ENCODE measurements at places on chromosomes 5 and 9.

GRCh38 chr9:4243113-4243512 lies 56.8 kb downstream of the GLIS3 start:
- H3K36me3 ChIP-seq = no peaks in the 10 kb centered on the region
- DNase-seq = no peak
- H3K27ac ChIP-seq = no peak overlapping the region
- H3K4me3 ChIP-seq = no peak overlapping the region
- H3K4me1 ChIP-seq = no peaks in the 10 kb centered on the region

GRCh38 chr9:22142671-22143070 lies 133.6 kb upstream of the CDKN2B start:
- no peak overlapping the region for H3K27ac ChIP-seq
- no peak overlapping the region for H3K4me3 ChIP-seq
- no peaks in the 10 kb centered on the region for H3K4me1 ChIP-seq
- H3K27me3 ChIP-seq = no peaks in the 10 kb centered on the region
- no peaks in the 10 kb centered on the region for H3K36me3 ChIP-seq
- DNase-seq = no peak

DNA sequence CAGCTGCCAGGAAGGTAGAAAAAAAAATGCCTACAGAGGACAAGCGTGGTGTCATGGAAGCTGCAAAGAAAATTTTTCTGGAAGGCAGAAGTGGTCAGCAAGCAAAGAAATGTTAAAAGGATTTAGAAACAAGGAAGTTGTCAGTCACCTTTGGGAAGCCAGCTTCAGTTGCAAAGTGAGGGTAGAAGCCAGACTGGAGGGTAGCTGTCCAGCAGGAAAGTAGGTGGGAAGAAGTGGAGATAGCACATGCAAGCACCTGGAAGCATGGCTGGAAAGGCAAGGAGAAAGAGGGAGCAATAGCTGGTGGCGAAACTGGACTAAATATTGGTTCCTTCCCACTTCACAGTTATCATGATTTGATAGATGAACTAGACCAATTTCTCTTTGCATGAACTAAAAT lies 54.3 kb downstream of the ADRB2 start:
- no peak overlapping the region for H3K4me3 ChIP-seq
- DNase-seq = no peak
- H3K4me1 ChIP-seq = no peaks in the 10 kb centered on the region
- no peak overlapping the region for H3K27ac ChIP-seq
- no peaks in the 10 kb centered on the region for H3K27me3 ChIP-seq
- H3K36me3 ChIP-seq = no peaks in the 10 kb centered on the region

GRCh38 chr5:20610681-20611080 lies 622.7 kb upstream of the CDH18 start:
- H3K27me3 ChIP-seq = no peaks in the 10 kb centered on the region
- H3K27ac ChIP-seq = no peak overlapping the region
- no peak for DNase-seq
- H3K36me3 ChIP-seq = no peaks in the 10 kb centered on the region
- H3K4me3 ChIP-seq = no peak overlapping the region
- H3K4me1 ChIP-seq = peaks cover 9% of the 10 kb centered on the region

DNA sequence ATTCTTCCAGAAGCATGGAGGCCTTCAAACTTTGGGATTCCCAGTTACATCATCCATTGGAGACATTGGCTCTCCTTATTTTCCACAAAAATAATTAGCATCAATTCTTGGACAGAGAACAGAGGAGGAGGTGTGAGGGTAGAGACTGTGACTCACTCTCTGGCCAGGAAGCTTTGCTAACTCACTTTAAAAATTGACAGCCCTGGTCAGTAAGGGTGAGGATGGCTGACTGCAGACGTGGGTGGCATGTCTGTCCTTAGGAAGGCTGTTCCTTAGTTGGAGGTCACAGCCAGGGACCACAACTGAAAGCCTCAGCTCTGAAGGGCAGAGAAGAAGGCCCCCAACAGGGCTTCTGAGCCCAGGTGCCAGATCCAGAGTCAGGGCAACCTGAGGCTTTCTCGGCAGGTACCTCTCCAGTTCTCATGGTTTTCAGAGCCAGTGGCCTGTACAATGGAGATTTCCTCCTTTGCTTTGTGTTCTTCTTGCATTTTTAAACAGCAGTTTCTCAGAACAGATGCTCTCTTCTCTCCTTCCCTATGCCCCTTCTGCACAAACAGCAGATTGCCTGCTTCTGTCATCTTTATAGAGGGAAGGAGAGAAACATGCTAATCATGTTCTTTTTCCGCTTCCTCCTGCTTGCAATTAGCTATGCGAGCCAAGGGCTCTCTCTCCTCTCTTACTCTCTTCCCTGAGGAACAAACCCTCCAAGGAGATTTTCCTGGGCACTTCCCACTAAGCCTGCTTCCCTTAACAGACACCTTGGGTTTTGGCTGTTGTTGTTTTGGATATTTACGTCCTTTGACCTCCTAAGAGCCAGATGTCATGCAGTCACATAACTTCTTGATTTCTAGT lies 92.5 kb upstream of the ZNF366 start:
- H3K36me3 ChIP-seq = no peaks in the 10 kb centered on the region
- H3K27me3 ChIP-seq = no peaks in the 10 kb centered on the region

- no peak overlapping the region for H3K27ac ChIP-seq
- H3K4me3 ChIP-seq = no peak overlapping the region
- no peak for DNase-seq
- no peaks in the 10 kb centered on the region for H3K36me3 ChIP-seq
Observed at GRCh38 chr5:143499480-143500114, 96.1 kb upstream of the NR3C1 start.

DNA sequence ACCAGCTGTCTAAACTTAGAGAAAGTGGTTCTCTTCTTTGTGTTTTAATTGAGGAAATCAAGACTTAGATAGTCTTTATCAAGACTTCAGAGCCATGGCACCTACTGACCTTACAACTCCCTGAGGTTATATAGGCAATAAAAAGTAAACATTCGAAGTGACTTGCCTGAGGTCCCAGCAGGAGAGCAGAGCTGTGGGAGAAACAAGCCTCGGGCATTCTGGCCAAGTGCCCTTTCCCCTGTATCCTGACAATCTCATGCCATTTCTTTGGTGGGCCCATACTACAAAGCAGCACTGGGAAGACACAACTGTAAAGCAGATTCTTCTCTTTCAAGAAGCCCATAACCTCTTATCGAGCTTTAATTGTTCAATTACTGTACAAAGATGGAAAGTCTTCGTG lies 23.1 kb downstream of the FREM1 start:
- H3K36me3 ChIP-seq = no peaks in the 10 kb centered on the region
- peaks cover 13% of the 10 kb centered on the region for H3K4me1 ChIP-seq
- no peak overlapping the region for H3K4me3 ChIP-seq
- no peak overlapping the region for H3K27ac ChIP-seq

DNA sequence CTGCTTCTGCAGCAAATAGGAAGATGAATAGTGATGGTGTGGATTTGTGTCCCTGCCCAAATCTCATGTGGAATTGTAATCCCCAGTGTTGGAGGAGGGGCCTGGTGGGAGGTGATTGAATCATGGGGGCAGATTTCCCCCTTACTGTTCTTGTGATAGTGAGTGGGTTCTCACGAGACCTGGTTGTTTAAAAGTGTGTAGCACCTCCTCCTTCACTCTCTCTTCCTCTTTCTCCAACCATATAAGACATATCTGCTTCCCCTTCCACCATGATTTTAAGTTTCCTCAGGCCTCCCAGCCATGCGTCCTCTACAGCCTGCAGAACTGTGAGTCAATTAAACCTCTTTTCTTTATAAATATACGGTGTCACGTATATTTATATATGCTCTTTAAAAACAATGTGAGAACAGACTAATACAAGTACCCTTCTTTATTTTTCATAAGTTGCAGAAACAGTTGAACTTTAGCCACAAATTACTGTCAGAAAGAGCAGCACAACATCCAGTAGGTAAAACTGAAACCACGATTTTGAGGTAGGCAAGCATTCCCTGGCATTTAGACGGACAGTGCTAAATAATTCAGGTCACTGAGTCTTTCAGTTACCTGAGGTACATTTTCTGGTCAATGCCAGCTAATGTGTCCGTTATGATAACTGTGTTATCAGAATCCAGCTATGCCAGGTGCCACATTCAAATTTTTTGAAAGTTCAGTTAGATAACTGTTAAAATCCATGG lies 79.3 kb upstream of the SPEF2 start:
- peaks cover 11% of the 10 kb centered on the region for H3K4me1 ChIP-seq
- DNase-seq = no peak
- no peak overlapping the region for H3K4me3 ChIP-seq
- H3K27ac ChIP-seq = no peak overlapping the region
- H3K36me3 ChIP-seq = no peaks in the 10 kb centered on the region

GRCh38 chr9:27847818-27848217 lies 274.5 kb upstream of the C9orf72 start:
- H3K4me3 ChIP-seq = no peak overlapping the region
- no peaks in the 10 kb centered on the region for H3K36me3 ChIP-seq
- no peak for DNase-seq
- peaks cover 11% of the 10 kb centered on the region for H3K27me3 ChIP-seq
- no peaks in the 10 kb centered on the region for H3K4me1 ChIP-seq

- H3K27ac ChIP-seq = no peak overlapping the region
- no peak overlapping the region for H3K4me3 ChIP-seq
- no peaks in the 10 kb centered on the region for H3K4me1 ChIP-seq
- no peaks in the 10 kb centered on the region for H3K36me3 ChIP-seq
Observed at GRCh38 chr5:64050296-64050695, 88.1 kb upstream of the HTR1A start.

DNA sequence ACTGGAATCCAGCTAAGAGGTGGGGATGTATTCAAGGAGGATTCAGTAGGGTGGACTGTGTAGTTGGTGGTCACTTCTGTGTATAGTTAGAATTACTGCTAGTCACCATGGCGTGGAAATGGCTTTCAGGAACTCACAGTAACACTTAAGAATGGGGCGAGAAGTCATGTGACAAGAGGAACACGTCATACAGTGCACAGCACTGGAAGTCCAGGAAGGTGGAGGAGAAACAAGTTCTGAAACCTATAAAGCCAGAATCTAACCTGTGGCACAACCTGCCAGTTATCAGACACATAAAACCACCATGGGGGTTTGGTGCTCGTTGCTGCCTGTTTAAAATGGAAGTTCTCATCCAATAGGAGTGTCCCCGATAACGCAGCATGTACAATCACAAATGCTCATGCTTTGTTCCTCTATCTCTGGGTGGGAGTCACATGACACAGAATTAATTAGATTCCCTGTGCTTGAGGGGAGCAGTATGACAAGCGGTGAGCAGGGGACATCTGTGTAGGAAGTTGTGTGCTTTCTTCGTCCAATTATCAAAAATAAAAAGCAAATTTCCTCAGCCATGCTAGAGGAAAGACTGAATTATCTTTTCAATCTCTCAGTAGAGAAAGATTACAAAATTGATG lies 193.0 kb downstream of the SPOCK1 start:
- H3K4me1 ChIP-seq = peaks cover 2% of the 10 kb centered on the region
- no peak for DNase-seq
- H3K4me3 ChIP-seq = no peak overlapping the region
- H3K36me3 ChIP-seq = no peaks in the 10 kb centered on the region
- no peaks in the 10 kb centered on the region for H3K27me3 ChIP-seq

- no peak overlapping the region for H3K4me3 ChIP-seq
- H3K27ac ChIP-seq = no peak overlapping the region
- H3K4me1 ChIP-seq = no peaks in the 10 kb centered on the region
- H3K27me3 ChIP-seq = no peaks in the 10 kb centered on the region
- H3K36me3 ChIP-seq = peaks cover 24% of the 10 kb centered on the region
Observed at GRCh38 chr9:122302237-122303093, 37.8 kb downstream of the MRRF start.

- H3K36me3 ChIP-seq = no peaks in the 10 kb centered on the region
- peak; percentile 20 for DNase-seq
- no peak overlapping the region for H3K4me3 ChIP-seq
Observed at GRCh38 chr5:108919591-108920326, 172.1 kb downstream of the FER start.

DNA sequence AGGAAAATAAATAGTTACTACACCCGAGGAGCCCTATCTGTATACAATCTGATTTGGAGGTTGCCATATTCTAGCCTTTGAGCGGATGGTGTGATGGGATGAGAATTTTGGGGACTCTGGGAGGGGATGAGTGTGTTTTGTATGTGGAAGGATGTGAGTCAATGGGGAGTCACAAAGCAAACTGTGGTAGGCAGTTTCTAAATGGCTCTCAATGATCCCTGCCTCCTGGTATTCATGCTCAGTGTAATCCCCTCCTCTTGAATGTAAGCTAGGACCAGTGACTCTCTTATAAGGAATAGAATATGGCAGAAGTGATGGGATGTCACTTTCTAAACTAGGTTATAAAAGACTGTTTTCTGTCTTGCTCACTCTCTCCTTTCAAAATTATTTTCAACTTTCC lies 205.7 kb upstream of the RIOK2 start:
- no peaks in the 10 kb centered on the region for H3K27me3 ChIP-seq
- H3K4me3 ChIP-seq = no peak overlapping the region
- DNase-seq = no peak
- no peaks in the 10 kb centered on the region for H3K4me1 ChIP-seq
- H3K36me3 ChIP-seq = no peaks in the 10 kb centered on the region
- no peak overlapping the region for H3K27ac ChIP-seq

DNA sequence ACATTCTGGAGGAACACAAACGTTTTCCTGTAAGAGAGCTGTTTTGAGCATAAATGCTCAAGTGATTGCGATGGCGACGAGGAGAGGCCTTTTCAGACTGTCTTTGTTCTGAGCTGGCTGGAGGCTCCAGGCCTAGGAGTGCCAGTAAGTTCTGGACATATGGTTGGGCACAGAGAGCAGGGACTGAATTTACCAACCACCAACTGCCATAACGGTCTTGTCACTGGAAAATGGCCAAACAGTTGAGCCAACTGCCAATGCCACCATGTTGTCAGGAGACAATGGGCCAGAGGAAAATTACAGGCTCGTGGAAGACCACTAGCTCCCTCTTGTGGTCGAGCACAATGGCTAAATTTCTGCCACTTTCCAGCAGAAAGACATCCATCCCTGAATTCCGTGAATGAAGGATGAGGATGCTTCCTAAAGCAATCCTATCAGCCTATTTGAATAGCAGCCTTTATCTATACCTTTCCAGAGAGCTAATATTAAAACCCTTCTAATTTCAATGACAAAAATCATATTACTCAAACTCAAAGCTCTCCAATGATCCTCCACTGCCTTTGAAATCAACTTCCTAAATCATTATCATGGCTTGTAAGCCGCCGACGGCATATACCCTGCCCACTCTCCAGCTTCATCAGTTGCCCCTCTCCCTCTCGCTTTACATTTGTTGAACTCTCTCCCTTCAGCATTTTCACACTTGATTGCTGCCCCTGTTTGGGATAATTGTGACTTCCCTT lies 66.9 kb upstream of the GLIS3 start:
- no peaks in the 10 kb centered on the region for H3K36me3 ChIP-seq
- H3K27me3 ChIP-seq = no peaks in the 10 kb centered on the region
- H3K4me3 ChIP-seq = no peak overlapping the region
- DNase-seq = peak; percentile 65

- no peaks in the 10 kb centered on the region for H3K27me3 ChIP-seq
- H3K4me3 ChIP-seq = no peak overlapping the region
- peaks cover 53% of the 10 kb centered on the region for H3K4me1 ChIP-seq
- H3K27ac ChIP-seq = peak overlapping the region; percentile 86
Observed at GRCh38 chr9:77753180-77753579, 105.1 kb upstream of the GNA14 start.

GRCh38 chr5:65837139-65837538 lies 89.2 kb upstream of the ERBIN start:
- DNase-seq = no peak
- no peak overlapping the region for H3K27ac ChIP-seq
- no peaks in the 10 kb centered on the region for H3K27me3 ChIP-seq
- H3K36me3 ChIP-seq = no peaks in the 10 kb centered on the region
- H3K4me1 ChIP-seq = no peaks in the 10 kb centered on the region
- H3K4me3 ChIP-seq = no peak overlapping the region

GRCh38 chr5:155136216-155136850 lies 122.8 kb downstream of the KIF4B start:
- H3K4me1 ChIP-seq = no peaks in the 10 kb centered on the region
- H3K27ac ChIP-seq = no peak overlapping the region
- DNase-seq = no peak
- no peaks in the 10 kb centered on the region for H3K27me3 ChIP-seq

- H3K36me3 ChIP-seq = no peaks in the 10 kb centered on the region
- H3K27ac ChIP-seq = peak overlapping the region; percentile 76
- peak overlapping the region; percentile 57 for H3K4me3 ChIP-seq
- no peak for DNase-seq
- H3K27me3 ChIP-seq = no peaks in the 10 kb centered on the region
Observed at GRCh38 chr5:65034813-65035209, 266.1 kb downstream of the CWC27 start.
